Mesenchymal stem cell (in vitro differentiated cells and primary cell): ENCODE measurements at places on chromosomes 1 and 21.

DNA sequence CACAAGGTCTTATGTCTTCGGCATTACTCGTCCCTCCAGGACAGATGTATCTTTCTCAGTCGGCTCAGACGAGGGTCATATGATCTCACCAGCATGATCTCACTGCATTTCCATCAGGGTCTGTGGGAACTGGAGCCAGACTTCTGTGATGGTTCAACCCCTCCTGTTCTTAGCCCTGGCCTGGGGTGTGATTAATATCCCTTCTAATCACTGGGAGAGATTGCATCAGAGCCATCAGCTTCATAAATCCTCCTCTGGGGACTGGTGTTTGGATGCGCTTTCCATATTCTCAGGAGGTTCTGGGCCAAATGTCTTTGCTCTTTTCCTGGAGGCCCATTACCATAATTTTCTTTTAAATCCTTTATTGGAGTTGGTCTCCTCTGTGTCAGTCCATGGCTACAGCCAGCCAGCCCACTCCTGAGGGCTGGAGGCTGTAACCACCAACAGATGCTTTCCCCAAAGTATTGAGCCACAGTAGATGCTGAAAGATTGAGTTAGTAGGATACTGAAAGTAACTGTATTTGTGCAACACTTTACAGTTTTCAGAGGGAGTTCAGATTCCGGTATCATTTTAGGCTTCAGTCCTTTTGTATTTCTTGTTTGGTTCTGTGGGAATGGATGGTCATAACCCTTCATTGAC lies 20.0 kb downstream of the CACNA1E start:
- DNase-seq: no peak

DNA sequence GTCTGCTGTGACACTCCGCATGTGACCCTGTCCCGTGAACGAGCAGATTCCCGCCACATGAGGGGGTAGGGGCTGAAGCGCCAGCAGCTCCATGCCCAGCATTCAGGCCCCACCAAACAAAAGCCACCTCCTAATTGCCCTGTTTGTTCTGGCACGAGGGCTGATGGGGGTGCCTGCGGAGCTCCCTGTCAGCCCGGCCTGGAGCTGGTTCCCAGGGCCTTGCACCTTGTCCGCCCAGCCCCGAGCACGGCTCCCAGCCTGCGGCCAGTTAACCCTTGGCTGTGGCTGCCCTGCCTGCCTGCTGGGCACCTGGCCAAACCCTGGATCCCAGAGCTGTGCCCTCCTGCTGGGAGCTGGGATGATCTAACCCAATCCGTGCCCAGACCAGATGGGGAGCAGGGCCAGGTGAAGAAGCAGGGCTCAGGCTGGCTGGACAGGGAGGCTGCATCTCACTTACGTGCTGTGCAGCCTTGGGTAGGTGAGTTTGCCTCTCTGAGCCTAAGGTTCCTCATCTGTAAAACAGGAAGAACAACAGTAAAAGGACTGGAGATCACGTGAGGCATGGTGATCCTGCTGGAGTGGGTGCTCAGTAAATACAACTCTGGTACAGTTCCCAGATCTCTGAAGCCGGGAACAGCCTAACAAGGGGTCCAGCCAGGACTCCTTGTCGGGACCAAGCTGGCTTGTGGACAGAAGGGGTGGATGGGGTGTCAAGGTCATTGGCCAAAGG lies 110.9 kb upstream of the IFFO2 start:
- no peak for DNase-seq

DNA sequence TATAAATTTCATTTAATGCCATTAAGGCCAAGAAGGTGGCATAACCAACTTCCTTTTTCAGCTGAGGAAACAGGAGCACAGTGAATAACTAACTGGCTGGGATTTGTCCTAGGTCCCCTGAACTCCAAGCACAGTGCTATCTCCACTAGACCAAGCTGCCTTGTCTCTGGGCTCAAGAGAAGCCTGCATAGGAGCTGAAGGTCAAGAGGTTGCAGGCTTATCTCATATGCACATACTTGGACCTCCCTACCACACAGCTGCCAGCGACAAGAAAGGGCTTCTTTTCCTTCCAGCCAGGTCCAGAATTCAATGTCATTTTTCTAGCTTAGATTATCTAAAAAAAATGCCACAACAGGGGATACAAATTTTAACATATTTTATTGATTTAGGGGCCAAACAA lies 27.1 kb downstream of the AK2 start:
- no peak for DNase-seq

DNA sequence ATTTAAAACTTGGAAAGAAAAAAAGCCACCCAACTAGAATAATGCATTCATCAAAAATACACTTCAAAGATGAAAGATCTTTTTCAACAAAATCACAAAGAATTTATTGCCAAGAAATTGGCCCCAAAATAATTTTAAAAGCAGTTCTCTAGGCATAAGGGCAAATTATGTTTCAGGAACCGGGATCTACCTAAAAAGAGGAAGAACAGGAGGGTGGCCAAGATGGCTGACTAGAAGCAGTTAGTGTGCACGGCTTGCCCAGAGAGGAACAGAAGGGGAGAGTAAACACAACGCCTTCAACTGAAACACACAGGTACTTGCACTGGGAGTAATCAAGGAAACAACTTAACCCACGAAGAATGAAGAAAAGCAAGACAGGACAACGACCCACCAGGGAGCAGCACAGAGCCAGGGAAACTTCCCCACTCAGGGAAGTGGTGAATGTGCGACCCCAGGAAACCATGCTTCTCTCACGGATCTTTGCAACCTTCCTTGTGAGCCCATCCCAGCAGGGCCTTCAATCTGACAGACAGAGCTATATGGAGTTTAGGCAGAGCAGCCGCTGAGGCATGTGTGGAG lies 46.1 kb downstream of the ACKR1 start:
- no peak for DNase-seq

GRCh38 chr1:225754940-225755641 lies 22.5 kb upstream of the SRP9 start:
- peak; percentile 82 for DNase-seq
